Mammary epithelial cell (primary cell): ENCODE measurements at places on chromosomes 7 and 10.

DNA sequence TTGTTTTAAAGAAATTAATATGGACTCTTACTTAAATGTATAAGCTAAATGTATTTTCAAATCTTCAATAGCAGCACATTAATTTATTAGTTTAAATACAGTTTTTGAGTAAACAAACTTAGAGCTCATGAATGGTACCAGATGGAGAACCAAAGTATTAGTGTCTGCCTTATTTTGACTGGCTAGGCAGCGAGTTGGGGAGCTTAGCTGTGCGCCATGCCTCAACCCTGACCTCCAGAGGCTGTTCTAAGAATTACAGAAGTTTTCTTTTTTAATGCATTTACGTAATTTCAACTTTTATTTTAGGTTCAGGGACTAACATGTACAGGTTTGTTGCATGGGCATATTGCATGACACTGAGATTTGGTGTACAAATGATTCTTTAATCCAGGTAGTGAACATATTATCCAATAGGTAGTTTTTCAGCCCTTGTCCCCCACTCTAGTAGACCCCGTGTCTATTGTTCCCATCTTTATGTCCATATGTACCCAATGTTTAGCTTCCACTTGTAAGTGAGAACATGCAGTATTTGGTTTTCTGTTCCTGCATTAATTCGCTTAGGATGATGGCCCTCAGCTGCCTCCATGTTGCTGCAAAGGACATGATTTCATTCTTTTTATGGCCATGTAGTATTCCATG, 166.8 kb downstream of the IQUB start:
- DNase-seq, result peak; percentile 15

GRCh38 chr7:2567679-2568278, 9.0 kb downstream of the IQCE start:
- DNase-seq, result no peak

DNA sequence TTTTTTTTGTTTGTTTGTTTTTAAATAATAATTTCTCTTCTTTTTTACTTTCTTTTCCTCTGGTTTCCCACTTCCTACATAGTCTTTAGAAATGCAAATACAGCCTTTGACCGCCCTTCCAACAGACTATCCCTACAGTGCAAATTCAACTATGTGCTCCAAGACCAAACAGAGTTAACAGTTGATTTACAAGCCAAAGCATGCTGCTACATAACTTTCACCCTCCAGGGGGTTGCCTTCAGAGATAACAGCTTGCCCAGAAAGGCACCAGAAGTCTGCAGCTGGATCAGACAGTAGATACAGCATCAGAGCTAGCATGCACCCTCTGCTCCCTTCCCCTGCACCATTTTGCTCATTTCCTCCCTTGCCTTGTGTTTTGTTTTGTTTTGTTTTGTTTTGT, 539.0 kb downstream of the ZWINT start:
- DNase-seq, result no peak

- no peak for DNase-seq
These were observed 317.3 kb downstream of the ADARB2 start for GRCh38 chr10:1419796-1420610.

DNA sequence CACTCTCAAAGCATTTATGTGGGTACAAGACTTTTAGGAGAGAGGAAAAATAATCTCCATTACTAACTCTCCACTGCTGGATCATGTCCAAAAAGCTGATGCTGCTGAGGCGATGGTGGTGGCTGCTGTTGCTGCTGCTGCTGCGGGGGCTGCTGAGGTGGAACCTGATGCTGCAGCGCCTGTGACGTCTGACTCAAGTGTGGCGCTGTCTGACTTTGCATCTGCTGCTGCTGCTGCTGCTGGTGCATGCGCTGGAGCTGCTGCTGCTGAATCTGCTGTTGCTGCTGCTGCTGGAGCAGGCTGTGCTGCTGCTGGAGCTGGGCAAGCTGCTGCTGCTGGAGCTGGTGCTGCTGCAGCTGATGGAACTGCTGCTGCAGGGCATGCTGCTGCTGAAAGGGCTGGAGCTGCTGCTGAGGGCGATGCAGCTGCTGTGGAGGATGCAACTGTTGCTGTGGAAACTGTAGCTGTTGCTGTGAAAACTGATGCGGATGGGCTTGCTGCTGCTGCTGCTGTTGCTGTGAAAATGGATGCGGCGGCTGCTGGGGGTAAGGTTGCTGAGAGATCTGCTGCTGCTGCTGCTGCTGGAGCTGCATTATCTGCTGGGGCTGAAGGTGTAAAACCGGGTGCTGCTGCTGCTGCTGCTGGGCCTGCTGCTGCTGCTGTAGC, 34.5 kb downstream of the PAXIP1 start:
- DNase-seq, result no peak

DNA sequence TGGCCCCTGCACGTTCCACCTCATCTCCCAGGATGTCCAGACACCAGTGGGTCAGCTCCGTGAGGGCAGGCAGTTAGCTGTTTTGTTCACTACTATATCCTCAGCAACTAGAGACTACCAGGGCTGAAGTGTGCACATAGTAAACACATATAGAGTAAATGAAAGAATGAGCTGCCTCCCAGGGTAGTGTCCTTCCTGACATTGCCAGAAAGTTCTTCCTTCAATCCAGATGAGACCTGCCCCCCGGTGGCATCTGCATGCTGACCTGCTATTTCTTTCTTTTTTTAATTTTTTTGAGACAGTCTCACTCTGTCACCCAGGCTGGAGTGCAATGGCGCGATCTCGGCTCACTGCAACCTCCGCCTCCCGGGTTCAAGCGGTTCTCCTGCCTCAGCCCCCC, 14.0 kb upstream of the ARPC1A start:
- DNase-seq, result peak; percentile 39

GRCh38 chr7:117384688-117385362, 42.5 kb downstream of the ASZ1 start:
- no peak for DNase-seq

GRCh38 chr7:68414631-68415425, 1183.4 kb upstream of the AUTS2 start:
- DNase-seq, result no peak

GRCh38 chr10:131644289-131644688, 256.5 kb upstream of the PPP2R2D start:
- no peak for DNase-seq

DNA sequence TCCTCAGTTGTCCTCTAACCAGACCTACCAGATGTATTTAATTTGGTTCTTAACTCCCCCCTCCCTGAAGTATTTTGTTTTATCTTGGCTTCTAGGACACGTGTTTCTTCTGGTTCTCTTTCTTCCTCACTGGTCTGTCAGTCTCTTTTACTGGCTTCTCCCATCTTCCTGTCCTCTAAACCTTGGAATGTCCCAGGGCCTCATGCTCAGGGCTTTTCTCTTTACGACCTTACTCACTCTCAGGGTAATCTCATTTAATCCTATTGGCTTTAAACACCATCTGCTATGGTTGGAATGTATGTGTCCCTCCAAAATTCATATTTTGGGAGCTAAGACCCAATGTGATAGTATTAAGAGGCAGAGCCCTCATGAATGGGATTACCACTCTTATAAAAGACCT, 418.2 kb upstream of the PODXL start:
- no peak for DNase-seq

- DNase-seq, result peak; percentile 16
These were observed 504.1 kb downstream of the SDK1 start for GRCh38 chr7:3805151-3805550.

GRCh38 chr7:14403587-14403986, 414.1 kb upstream of the ETV1 start:
- DNase-seq, result peak; percentile 29

DNA sequence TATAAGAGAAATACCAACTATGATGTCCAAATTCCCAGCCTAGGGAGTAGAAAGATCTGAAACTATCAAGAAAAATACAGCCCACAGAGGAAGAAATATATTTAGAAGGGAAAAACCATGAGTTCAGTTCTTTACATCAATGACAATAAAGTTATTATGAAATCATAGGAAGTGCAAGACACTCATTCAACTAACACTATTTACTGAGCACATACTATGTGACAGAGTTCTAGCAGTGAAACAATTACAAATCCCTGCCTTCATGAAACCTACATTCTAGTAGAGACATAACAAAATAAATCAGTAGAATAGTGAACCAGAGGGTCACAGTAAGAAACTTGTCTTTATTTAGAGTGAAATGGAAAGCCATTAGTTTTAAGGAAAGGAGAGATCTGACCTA, 2.1 kb downstream of the NDUFA5 start:
- DNase-seq, result no peak

DNA sequence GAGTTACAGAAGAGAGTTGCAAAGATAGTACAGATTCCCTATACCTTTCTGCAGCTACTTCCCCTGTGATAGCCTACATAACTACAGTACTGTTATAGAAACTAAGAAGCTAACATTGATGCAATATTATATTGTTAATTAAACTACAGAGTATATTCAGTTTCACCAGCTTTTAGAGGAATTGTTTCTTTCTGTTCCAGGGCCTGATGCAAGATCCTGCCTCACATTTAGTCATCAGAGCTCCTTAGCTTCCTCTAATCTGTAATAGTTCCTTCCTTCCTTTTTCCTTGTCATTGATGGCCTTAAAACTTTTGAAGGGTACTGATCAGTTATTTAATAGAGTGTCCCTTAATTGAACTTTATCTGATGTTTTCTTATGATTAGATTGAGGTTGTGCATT, 56.8 kb downstream of the SDHAF3 start:
- no peak for DNase-seq

DNA sequence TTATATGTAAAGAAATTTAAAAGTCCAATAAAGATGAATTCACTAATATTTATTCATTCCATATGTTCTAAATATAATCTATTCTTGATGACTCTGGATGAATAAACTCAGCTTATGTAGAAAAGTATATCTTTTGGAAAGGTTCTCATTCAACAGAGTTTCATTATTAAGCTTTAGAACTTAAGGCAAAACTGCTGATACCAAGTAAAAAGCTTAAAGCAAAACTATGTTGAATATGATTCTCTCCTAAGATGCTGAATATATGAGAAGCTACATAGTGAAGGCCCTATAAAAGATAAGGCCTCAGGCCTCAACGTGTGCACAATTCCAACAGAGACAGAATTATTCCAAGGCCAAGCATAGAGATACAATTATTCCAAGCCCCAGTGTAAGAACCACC, 30.8 kb downstream of the ZNF800 start:
- DNase-seq, result no peak

GRCh38 chr7:102463841-102464576, 654 bp downstream of the ALKBH4 start:
- no peak for DNase-seq

- DNase-seq, result no peak
These were observed 37.6 kb upstream of the NCAPG2 start for GRCh38 chr7:158742065-158742821.

DNA sequence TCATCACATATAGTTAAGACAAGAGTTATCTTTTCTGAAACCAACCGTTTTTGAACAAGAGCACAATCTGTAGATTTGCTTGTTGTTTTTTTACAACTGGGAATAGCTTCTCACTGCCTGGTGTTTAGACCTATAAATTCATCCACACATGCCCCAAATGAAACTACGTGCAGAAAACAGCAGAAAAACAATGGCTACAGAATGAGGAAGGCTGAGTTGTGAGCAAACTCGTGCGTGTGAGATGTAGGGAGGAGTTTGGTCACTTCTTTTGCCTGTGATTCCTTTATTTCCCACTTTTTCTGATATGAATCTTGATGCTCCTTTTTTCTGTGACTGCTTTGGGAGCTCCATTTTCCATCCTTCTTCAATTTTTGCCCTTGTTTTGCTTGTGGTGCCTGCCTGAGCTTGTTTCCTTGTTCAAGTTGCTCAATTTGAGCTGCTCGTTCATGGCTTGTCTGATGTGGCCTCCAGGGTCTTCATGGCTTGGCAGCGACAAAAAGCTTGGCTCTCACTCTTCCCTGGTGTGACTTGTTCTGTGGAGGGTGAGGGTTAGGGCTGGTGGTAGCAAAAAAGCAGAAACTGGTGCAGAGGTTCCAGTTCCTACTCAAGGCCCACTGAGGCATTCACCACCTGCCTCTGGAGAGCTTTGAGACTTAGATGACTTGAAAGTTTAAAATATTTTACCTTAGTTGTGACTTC, 76.9 kb downstream of the ZNF365 start:
- peak; percentile 33 for DNase-seq

DNA sequence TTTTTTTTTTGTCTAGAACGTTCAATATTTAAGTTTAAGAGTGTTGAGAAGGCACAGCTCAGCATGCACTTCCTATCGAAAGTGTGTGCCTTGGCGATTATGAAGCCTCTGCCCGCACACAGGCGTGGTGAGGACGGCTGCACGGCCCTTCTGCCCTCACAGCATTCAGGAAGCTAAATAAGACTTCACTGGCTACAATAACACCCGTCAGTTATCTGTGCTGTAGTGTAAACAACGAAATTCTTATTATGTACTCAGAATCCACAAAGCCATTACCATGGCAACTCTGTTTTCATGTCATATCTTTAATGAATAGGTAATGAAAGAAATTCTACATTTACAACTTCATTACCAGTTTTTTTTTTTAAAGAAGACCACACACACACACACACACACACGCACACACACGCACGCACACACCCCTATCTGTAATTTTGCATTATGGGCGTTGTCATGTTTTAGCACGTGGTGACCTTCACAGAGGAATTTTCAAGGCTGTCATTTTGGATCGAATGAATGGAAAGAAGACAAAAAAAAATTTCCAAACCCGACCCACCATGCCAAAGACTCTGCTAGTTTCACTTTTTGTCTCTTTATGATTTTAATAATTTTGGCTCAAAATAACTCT, 254.8 kb upstream of the CTBP2 start:
- no peak for DNase-seq

DNA sequence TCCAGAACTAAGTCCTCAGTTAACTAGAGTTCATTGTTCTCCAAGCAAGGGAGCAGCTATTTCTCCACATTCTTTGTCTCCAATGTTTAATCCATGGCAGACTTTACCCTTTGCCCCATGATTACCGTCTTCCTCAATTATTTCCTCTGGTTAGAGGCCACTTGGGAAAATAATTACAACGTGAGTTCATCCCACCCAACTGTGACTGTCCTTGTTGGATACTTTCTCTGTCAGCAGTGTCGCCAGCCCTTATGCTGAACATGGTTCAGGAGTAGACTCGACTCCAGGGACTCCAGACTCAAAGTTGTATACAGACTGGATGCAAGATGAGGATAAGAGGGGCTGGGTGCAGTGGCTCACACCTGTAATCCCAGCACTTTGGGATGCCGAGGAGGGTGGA, 17.1 kb upstream of the SEPHS1 start:
- no peak for DNase-seq

DNA sequence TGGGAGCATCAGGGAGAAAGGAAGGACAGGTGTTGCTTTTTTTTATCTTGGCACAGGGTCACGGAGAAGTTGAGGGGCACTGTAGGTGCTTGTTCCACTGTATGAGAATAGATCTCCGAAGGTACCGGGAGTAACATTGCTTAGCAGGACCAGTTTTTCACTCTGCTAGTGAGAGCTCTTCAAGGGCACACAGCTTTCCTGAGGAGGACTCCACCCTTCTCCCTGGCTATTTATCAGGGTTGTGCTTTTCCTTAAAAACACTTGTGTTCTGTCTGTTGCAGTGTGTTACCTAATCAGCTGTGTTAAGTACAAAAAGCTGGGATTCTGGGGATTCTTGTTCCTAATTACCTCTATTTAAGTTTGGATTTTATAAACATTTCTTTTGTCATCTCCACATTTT, 160.5 kb downstream of the SND1 start:
- no peak for DNase-seq

GRCh38 chr10:43944381-43945093, 295.9 kb upstream of the ZNF32 start:
- no peak for DNase-seq
